ENCODE measurements at places on chromosomes 3 and 15.

DNA sequence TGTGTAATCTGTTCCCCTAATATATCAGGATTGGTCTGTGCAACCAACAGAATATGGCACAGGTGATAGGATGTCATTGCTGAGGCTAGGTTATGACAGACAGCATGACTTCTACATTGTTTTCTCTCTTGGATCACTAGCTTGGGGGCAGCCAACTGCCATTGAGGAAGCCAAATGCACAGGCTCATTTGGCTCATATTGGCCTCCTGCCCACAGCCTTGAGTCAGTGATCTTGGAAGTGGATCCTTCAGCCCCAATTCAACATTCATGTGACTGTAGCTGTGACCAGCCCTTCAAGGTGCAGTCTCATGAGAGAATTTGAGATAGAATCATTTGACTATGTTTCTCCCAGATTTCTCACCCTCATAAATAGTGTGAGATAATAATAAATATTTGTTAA is 675.6 kb downstream of the GRM7 start:
- no peak for DNase-seq

GRCh38 chr15:41661078-41661517 is 893 bp downstream of the MGA start:
- DNase-seq: no peak

DNA sequence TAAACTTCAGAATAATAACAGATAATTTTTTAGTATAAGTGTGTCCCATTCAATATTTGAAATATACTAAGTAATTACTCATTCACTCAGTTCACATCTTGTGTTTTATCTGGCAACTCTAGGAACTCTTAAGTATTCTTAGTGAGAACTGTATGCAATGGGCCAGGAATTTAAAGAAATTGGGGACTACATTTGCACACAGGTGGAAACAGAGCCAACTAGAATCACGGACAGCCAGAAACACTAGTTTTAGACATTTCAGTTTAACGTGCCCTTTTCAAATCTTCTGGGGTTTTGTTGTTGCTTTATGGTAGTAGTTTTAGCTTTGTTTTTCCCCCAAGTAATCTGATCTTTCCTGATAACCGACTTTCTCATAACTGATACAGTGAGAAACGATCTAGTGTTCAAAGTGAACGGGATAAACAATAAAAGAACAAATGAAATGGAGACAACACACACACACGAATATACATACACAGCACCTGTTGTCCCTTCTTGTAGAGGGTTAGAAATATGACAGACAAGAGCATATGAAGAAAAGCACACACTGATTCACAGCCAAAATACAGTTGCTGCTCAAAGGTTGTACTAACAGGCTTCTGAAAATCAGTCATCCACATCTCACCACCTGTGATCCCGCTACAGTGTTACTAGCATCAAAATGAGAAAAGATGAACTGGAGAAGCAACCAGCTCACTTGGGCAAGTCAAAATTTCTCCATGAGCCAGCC is 167.0 kb downstream of the FMN1 start:
- no peak for DNase-seq

DNA sequence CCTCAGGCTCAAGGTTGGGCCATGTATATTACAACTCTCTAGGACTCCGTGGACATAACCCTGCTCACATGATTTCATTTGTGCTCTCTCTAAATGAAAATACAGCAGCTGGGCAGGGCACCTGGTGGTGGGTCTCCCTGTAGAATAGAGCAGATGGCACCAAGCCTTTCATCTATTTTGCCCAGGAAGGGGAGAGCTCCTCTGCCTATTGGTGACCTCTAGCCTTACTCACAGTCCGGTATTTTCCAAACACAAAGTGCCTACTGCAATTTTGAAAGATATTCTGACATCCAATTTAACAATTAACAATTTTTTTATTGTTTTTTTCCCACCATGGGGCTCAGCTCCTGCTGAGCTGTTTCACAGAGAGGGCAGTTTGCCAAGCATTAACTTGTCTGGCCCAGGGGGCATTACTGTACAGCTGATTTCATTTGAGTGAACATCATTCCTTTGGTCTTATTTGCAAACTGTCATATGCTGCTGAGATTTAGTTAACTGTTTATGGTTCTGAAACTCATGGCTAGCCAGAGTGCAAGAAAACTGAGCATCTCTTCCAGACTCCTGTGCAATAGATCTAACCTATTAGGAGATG is 474.0 kb downstream of the EPHB1 start:
- DNase-seq: no peak

- DNase-seq: no peak
Measured at GRCh38 chr15:75864213-75865059, 21.2 kb downstream of the UBE2Q2 start.

- no peak for DNase-seq
Measured at GRCh38 chr3:152497457-152497856, 228.7 kb downstream of the MBNL1 start.

GRCh38 chr3:30630238-30631030 is 24.0 kb downstream of the TGFBR2 start:
- DNase-seq: no peak

DNA sequence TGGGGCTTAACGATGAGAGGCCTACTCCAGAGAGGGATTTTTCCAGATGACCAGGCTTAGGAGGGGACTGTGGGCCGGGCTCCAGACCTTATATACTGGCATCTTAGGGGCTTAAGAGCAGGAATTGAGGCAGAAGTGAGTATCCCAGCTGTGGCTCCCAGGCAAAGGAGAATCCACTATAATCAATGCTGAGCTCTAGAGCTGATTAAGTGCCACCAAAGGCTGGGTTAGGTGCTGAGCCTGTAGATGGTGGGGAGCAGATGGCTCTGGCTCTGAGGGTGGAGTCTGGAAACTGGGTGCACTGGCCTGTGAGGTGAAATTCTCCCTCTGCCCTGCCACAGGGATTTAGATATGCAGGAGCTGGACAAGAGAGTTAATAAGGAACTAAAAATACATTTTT is 23.2 kb downstream of the IRAK2 start:
- no peak for DNase-seq

- DNase-seq: no peak
Measured at GRCh38 chr15:61518191-61518950, 289.3 kb upstream of the RORA start.
